ENCODE measurements at places on chromosomes 1 and 21.

DNA sequence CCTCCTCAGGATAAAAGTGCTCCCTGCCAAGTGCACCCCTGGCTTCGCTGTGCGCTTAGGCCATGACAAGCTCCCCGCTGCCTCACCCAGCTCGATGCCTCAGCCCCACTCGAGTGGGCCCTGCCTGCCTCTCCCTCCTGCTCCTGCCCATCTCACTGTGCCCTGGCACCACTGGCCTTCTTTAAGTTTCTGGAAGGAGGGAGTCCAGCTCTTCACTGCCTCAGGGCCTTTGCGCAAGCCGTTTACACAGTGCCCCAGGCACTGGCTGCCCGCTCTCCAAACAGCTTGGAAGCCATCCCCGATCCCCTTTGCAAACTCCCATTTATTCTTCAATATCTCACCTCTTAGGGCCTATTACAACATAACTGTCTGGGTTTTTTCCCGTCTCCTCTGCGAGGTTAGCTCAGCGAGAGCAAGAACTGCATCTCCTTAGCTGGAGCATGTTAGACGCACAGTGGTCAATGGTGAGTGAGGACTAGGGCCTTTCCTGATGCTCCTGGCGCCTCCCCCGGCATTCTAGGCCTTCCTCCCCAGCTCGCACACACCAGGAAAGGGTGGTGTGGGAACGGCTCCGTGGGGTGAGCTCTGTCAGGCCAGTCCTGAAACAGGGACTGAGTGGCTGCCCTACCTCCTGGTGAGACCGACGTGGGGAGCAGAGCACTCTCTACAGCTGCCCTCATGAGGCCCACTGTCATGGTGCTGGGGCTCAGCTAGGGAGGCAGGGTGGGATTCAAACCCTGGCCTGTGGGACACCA is 31.9 kb downstream of the PODN start:
- DNase-seq = no peak

DNA sequence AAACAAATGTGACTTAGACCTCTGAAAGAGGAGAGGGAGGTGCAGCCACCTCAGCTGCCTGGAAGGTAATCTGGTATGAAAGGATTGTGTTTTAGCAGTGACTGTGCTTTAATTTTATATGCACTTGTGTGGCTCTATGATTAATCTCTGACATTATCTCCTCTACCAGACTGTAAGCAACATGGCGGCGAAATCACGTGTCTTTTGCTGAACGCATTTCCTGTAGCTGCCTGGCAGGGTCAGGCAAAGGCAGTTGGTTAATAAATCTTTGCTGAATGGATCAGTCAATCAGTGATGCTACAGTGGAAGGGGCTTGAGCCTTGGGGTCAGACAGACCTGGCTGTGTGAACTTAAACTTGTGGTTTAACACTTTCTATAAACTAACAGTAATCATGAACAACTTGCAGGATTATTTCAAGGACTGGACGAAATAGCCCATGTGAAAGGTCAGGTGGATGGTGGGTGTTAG is 96.9 kb downstream of the ADSS2 start:
- no peak for DNase-seq

DNA sequence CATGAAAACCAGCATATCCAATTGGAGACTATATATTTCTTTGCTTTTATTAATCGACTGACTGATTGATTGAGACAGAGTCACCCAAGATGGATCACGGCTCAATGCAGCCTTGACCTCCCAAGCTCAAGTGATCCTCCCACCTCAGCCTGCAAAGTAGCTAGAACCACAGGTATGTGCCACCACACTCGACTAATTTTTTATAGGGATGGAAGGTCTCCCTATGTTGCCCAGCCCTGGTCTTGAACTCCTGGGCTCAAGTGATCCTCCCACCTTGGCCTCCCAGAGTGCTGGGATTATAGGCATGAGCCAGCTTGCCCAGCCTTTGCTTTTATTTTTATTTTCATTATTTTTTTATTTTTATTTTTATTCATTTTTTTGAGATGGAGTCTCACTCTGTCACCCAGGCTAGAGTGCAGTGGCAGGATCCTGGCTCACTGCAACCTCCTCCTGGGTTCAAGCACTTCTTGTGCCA is 5.4 kb downstream of the SPEN start:
- DNase-seq = no peak

GRCh38 chr1:72438270-72438669 is 155.9 kb upstream of the NEGR1 start:
- no peak for DNase-seq
